ENCODE measurements at places on chromosomes 6 and 20.

- no peak for DNase-seq
Measured at GRCh38 chr6:25352285-25352684, 73.1 kb downstream of the CARMIL1 start.

GRCh38 chr20:45410887-45411286 lies 2.8 kb downstream of the DBNDD2 start:
- DNase-seq: no peak

DNA sequence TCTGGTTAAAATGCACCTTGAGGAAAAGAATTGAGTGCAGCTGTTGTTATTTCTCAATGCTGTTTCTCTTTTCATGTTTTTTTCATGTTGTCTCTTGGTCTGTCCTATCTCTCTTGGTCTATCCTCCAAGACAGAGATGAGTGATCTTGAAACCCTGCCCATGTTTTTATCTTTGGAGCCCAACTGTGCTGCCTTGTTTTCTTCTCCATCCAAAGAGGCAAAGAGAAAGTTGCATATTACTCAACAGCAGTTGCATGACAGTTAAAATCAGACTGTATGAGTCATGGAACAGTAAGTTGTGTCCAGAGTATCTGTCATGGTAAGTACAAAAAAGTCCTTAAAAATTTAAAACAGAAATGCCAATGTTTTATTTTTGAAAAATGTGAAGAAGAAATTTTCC lies 26.2 kb downstream of the BCAS1 start:
- peak; percentile 93 for DNase-seq

GRCh38 chr6:121042766-121043165 lies 291.5 kb downstream of the TBC1D32 start:
- DNase-seq: no peak

GRCh38 chr6:139577124-139577762 lies 202.8 kb upstream of the CITED2 start:
- peak; percentile 31 for DNase-seq

- DNase-seq: no peak
Measured at GRCh38 chr6:21098744-21099143, 494.8 kb upstream of the SOX4 start.

DNA sequence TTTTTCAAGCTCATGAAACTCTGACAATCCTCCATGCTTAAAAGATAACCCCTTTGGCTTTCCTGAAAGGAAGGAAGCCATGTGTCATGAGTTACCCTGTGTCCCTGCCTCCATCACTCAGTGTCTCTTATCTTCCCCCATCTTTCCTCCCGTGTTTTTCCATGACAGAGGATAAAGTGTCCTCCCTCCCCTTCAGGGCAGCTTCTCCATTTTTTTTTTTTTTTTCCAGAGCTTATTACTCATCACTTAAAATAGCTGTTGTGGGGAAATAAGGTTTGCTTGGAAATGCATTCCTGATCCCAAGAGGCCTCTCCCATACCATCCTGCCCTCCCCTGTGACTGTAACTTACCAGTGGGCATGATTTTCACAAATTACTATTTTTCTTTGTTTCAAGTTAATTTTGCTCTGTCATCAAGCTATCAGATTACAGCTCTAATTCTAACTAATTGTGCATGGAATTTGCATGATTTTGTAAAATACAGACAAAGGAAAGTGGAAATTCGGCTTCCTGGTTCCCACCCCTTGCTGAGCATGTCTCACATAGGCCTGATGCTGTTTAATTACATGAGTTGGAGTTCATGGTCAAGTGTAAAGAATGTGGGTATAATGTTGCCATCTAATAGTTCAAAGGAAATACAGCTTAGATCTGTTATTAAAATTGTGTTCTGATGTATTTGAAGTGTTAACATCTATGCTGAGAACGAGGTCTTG lies 614.5 kb upstream of the FLRT3 start:
- peak; percentile 84 for DNase-seq

DNA sequence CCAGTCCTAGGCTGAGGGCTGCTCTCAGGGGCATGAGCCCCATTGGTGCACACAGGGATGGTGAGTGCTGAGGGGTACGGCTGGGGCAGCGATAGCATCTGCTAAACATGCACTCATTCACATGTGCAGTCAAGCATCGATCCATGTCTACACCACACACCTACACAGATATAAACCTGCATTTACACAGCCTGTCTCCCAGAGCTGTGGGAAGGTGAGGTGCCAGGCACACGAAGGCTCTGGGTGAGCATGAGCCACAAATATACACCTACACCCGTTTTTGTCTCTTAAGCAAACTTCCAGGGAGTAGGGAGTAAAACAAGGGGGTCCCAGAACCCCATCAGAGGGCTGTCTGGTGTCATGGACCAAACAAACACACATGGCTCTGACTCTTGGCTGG lies 99.3 kb downstream of the GRM4 start:
- DNase-seq: no peak

DNA sequence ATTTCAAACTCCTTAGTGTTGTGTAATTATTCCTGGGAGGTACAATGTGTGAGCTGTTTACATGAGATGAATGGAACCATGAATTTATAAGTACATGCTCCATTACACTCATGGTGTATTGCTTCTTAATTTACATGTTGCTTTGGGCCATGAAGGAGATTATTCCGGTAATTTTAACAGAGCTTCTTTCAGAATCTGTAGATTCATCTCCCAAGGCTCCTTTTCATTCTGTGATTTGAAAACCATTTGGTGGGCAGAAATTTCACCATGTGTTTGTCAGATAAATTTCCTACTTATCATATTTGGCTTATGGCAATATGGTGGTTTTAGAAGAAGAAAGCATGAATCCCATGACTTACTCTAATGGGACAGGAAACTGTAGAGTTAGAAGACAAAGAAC lies 421.6 kb upstream of the EYS start:
- no peak for DNase-seq

- peak; percentile 75 for DNase-seq
Measured at GRCh38 chr20:49821870-49822331, 9.3 kb downstream of the SLC9A8 start.

GRCh38 chr6:19668710-19669109 lies 168.5 kb upstream of the ID4 start:
- peak; percentile 54 for DNase-seq

DNA sequence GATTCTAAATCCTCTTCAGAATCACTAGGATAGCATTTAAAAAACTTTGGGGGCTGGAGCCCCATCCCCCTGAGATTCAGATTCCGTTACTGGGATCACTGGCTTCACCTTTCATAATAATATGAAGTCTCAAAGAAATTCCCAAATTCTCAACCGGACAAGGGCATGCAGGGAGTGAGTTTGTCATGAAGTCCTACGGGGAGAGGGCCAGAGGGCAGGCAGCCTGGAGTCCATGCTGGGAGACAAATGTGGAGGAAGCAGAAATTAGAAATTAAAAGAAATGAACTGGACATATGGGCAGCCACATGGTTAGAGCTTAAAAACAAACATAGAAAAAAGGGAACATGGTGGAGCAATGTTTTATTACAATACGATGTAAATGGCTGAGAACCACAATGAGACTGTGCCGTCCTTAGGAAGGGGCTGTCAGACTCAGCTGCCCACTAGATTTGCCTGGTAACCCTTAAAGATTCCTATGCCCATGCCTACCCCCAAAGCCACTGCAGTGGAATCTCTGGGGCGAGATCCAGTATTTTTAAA lies 142.6 kb downstream of the CEBPB start:
- DNase-seq: no peak

DNA sequence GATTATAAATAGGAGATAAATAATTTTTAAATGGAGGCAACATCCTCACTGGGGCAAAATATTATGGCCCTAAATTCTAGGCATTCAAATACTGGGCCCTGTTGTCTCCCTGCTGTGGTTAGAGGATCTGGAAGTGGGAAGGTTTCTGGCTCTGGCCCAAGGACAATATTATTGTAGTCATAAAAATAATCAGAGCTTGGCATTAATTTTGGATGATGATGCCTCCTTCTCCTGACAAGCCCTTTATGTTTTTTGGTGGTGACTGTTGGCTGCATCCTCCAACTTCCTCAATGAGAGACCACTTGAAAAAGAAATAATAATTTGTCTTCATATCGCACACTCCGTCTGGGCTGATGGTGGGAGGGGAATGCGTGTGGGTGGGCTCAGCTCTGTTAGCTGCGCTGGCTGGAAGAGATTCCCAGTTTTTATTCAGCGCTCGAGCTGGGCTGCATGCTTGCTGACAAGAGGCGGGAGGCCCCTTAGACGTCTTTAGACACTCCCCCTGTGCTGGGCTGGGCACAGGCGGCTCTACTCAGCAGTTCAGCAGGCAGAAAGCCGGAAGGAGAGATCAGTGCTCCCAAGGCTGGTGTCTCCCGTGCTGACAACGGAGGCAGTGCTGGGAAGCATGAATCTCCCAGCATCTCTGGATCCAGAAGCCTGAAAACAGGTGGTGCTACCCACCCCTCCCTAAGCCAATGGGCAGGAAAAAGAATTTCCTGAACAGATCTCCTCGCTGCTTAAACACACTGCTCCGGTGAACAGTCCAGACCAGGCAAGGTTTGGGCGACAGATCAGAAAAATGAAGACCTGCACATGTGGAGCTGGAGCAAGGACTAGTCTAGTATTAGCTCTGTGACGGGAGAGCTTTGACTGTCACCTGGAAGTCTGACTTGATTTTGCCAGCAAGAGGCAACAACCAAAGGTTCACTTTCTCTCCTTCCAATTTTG lies 97.7 kb downstream of the SYCP2 start:
- DNase-seq: peak; percentile 41

- no peak for DNase-seq
Measured at GRCh38 chr6:129181001-129181400, 298.1 kb downstream of the LAMA2 start.

DNA sequence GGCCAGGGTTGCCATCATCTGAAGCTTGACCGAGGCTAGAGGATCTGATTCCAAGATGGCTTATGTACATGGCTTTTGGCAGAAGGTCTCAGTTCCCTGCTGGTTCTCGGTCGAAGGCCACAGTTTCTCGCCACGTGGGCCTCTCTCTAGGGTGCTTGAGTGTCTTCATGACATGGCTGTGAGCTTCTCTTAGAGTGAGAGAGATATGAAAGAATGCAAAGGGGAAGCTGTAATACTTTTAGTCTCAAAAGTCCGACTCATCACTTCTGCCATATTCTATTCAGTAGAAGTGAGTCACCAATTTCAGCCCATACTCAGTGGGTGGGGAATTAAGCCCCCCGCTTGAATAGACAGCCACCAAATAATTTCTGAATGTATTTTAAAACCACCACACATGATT lies 94.2 kb downstream of the UTRN start:
- DNase-seq: peak; percentile 79

DNA sequence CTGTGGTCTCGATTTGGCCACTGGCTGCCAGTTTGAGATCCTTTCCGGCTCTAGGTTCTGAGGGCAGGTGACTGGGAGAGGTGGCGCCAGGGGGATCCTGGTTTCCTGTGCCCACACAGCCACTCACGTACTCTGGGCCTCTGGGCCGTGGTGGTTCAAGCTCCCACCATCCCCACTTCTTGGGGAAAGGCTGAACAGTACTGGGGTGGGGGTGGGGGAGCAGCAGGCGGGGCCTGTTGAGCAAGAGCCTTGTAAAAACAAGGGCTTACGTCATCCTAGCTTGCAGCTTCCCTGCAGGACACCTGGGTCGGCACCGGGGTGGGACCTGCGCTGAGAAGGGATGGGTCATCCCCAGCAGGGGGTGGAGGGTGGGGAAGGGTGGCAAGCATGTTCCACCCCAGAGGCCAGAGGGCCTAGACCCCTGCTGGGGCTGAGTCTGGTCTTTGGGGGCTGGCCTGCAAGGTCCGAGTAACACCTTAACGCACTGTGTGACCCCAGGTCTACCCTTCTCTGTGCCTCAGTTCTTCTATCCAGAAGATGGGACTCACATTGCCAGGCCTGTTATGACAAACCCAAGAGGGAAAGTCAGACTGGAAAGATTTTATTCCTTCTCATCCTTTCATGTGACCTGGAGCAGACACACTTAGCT lies 3.1 kb upstream of the CEBPB start:
- DNase-seq: peak; percentile 61

- DNase-seq: no peak
Measured at GRCh38 chr6:158073776-158074175, 92.1 kb downstream of the SYNJ2 start.

- DNase-seq: peak; percentile 89
Measured at GRCh38 chr6:52574709-52575501, 2.0 kb downstream of the TRAM2 start.

DNA sequence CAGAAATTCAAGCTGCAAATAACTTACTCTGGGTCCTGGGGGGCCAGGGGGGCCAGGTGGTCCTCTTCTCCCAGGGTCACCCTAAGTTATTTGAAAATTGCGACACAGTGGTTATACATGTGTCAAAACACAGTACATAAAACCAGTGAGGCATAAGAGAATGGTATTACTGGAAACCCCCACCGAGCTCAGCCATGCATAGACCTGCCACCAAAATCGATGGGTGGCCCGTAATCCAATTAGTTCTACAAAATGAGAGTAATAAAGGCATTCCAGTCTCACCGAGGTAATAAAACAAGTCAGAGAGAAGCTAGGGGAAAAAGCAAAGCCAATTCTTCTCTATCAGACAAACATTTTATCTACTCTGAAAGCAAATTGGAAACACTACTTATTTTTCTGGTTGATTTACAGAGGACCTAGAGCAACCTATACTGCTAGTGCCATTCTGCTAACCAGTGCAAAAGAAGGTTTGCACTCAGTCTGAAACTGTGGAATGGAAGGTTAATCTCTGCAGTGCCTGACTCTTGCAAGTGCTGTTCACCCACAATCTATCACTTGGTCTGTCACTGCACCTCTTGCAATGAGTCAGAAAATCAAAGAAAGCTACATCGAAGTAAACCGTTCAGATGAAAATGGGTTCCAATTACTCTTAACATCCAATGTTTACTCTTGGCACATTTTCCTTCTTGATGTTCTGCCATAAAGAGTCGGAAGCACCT lies 32.4 kb downstream of the COL9A1 start:
- DNase-seq: no peak
